ENCODE measurements at places on chromosomes 12 and 14.

DNA sequence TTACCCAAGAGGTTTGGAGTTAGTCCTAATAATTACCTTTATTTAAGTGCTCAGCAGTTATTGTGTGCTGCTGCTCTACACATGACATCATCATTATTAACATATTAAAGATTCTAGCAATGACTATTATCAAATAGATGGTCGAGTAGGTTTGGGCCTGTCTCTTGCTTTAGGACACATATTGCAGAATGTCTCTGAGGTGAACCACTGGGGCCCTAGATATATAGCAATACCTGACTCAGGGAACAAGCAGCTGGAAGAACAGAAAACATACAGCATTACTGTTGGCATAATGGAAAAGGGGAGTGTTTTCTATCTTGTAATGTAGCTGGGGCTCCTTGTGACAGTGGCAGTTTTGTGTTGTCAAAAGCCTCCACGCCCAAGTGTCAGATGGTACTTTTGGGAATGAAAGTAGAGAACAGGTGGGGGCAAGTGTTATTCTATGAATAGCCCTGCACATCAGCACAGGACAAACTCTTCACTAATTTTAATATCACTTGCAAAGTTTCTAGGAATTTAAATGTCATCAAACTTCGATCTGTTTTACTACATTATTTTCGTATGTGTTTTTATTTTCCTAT, 54.6 kb downstream of the C12orf56 start:
- DNase-seq = no peak

DNA sequence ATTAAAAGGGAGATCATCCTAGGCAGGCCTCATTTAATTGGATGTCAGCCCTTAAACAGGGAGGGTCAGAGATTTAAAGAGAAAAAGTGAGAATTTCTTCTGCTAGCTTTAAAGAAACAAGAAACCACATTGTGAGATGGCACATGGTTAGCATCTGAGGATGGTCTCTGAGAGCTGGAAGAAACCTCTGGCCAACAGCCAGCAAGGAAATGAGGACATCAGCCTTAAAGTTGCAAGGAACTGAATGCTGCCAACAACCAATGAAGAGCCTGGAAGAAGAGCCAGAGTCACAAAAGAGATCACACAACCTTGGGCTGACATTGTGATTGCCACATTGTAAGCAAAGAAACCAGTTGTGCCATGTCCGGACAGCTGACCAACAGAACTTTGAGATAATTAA, 17.5 kb upstream of the FAR2 start:
- DNase-seq = no peak

GRCh38 chr12:107593713-107594381, 91.8 kb upstream of the PWP1 start:
- DNase-seq = no peak

GRCh38 chr14:53213761-53214160, 60.6 kb upstream of the DDHD1 start:
- DNase-seq = no peak

DNA sequence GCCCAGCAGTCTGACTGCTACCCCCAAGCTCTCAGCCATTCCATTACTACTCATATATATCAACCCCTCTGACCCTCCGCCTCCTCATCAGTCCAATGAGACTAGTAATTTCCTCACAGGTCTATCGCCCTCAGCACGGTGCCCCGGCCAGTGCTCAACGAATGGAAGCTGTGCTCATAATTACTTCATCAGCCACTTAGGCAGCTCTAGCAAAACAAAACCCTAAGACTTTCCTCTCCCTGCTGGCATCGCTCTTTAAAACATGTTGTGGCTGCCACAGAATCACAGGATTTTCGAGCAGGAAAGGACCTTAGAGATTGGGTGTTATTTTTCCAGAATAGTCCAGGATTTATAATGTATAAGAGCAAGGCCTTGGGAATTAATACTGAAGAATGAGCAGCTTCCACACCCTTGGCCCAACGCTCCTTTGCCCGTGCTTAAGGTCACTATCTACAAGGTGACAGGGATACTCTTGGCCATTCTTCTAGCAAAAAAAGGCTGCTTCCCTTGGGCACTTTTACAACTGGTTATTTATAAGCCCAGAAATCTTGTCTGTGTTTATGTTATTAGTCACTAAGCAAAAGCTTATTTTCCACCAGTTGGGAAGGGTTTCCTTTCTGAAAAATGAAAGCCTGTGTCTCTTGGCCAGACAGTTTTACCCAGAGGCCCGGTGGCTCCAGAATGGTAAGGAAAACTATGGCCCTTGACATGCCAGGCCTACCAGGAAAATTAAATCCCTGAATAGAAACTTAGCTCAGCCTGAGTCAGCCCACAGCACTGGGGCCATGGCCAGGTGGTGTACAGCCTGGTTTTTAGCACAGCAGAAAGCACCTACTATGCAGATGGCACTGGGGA, 47.9 kb downstream of the NUAK1 start:
- no peak for DNase-seq

GRCh38 chr14:90424686-90425372, 28.0 kb downstream of the CALM1 start:
- no peak for DNase-seq

- DNase-seq = no peak
Measured at GRCh38 chr12:21913823-21914222, 27.4 kb downstream of the ABCC9 start.

GRCh38 chr12:69055706-69056105, 122.7 kb upstream of the CPM start:
- DNase-seq = no peak

- DNase-seq = no peak
Measured at GRCh38 chr12:124487066-124487833, 80.2 kb downstream of the NCOR2 start.

DNA sequence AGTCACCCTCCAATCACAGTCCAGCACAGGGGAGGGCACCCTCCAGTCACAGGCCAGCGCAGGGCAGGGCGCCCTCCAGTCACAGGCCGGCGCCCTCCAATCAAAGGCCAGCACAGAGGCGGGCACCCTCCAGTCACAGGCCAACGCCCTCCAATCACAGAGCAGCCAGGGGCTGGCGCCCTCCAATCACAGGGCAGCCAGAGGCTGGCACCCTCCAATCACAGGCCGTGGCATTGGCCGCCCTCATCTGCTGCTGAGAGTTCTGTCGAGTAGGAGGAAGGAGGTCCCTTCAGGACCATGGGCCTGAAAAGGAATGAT, 26.6 kb downstream of the DDX51 start:
- peak; percentile 37 for DNase-seq

Data from activated CD4-positive, alpha-beta T cell treated with anti-CD3 and anti-CD28 coated beads for 48 hours (primary cell).